ENCODE measurements at places on chromosomes 5 and 9. TPM values are rescaled to one million over a fixed set of nuclear protein-coding genes. Genes with fewer than 3 reads are reported as not detected.

- DNase-seq: no peak
Measured at GRCh38 chr5:171152382-171152781, 156.7 kb upstream of the TLX3 start.

Gene IRX1
- total RNA-seq: not detected

Gene CYSRT1
- total RNA-seq: 0.17 TPM

- no peak for DNase-seq
Measured at GRCh38 chr5:138536665-138537315, 6.2 kb downstream of the ETF1 start.

DNA sequence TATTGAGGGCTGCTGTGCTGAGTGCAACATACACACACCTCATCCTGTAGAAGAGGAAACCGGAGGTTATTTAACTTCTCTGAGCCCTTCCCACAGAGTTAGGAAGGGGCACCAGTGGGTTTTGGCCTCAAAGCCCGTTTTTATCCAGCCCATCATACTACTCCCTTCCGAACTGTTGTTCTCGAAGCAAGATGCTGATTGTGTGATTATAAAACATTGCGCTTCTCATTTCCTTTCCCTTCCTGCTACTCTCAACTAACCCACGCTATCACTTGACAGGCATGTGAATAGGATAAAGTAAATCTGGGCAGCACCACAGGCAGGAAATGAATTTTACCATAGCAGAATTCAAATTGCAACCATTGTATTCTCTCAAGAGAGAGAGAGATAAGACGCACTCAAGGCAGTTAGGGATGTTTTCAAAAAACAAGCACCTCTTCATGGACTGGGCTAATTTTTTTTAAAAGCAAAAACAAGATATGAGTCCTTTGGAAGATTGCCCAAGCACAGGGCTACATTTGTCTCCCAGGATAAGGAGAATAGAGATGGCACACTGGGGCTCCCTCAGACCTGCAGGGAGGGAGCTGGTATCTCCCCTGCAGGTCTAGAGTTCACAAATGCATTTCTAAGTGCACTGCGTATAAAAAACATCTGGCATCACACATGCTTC lies 52.6 kb downstream of the GNA14 start:
- no peak for DNase-seq

Gene ANKRD18B
- total RNA-seq: 0.57 TPM
